ENCODE measurements at places on chromosomes 12 and 14.
A peak's percentile ranks its signal among the peaks of the same experiment; 100 is the strongest.

DNA sequence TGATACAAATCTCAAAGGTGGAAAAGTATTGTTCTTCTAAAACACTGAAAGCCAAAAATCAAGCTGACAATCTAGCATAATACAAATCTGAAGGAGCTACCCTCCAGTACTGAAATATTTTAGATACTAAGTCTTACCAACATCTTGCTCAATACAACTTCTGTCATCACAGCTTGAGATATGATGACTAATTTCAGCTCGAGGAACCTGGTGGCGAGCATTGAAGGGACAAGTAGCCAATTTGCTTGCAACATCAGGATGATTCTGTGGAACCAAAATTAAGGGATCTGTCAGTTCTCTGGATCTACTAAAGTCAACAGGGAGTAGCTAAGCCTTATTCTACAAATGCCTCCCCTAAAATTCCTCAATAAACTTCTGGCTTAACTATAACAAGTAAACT lies 10.4 kb downstream of the GTSF1 start:
- no peak for DNase-seq

DNA sequence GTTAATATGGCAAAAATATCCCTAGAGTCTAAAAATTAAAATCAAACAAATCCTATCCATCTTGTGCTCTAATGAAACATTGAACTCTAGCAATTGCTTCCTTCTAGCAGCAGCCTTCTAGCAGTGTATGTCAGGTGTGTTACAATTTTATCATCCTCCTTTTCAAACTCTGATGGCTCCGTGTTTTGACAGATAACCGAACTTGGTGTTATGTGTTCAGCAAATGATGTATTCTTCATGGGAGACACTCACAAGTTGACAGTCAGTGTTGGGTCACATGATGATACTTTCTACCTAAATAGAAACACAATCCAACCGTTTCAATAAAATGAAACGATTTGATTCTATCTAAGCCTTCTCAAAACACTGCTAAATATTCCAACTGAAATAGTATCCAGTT lies 525.3 kb upstream of the NOVA1 start:
- no peak for DNase-seq

GRCh38 chr12:108063192-108063591 lies 65.9 kb upstream of the WSCD2 start:
- DNase-seq, result peak; percentile 16

- no peak for DNase-seq
Observed at GRCh38 chr12:47891356-47891755, 13.4 kb downstream of the VDR start.

- no peak for DNase-seq
Observed at GRCh38 chr12:112164011-112164660, 38.8 kb downstream of the TRAFD1 start.

DNA sequence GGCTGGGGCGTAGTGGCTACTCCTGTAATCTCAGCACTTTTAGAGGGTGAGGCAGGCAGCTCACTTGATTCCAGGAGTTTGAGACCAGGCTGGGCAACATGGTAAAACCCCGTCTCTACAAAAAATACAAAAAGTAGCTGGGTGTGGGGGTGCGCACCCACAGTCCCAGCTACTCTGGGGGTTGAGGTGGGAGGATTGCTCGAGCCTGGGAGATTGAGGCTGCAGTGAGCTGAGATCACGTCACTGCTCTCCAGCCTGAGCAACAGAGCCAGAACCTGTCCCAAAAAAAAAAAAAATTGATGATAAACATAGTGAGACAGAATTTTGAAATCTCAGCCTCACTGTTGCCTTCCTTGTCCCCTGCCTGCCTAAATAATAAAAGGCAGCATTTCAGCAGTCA lies 40.0 kb downstream of the PTPN11 start:
- DNase-seq, result no peak

GRCh38 chr14:105223260-105223659 lies 25.1 kb upstream of the BTBD6 start:
- no peak for DNase-seq

GRCh38 chr14:65470404-65470880 lies 57.9 kb downstream of the FUT8 start:
- no peak for DNase-seq

DNA sequence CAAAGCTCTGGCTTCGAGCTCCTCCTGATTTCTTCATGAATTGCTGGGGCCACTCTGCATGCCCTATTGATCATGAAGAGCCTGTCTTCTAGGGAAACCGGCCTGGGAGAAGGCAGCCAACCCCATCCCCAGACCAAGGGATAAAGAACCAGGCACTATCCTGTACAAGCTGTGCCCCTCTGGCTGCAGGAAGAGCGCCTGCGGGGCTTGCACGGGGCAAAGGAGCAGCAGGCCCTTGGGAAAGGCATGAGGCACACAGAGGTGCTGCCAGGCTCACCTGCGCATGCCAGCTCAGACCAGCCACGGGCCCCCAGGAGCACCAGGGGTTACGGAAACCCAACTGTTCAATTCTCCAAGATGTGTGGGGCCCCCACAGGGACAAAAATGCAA lies 2.1 kb downstream of the ITPK1 start:
- peak; percentile 9 for DNase-seq

- DNase-seq, result no peak
Observed at GRCh38 chr12:66848967-66849366, 170.1 kb upstream of the GRIP1 start.

GRCh38 chr12:112551681-112552080 lies 132.9 kb downstream of the PTPN11 start:
- no peak for DNase-seq

GRCh38 chr14:63770187-63770807 lies 42.4 kb upstream of the SGPP1 start:
- peak; percentile 39 for DNase-seq

- DNase-seq, result no peak
Observed at GRCh38 chr12:118465706-118466105, 89.4 kb downstream of the SUDS3 start.

DNA sequence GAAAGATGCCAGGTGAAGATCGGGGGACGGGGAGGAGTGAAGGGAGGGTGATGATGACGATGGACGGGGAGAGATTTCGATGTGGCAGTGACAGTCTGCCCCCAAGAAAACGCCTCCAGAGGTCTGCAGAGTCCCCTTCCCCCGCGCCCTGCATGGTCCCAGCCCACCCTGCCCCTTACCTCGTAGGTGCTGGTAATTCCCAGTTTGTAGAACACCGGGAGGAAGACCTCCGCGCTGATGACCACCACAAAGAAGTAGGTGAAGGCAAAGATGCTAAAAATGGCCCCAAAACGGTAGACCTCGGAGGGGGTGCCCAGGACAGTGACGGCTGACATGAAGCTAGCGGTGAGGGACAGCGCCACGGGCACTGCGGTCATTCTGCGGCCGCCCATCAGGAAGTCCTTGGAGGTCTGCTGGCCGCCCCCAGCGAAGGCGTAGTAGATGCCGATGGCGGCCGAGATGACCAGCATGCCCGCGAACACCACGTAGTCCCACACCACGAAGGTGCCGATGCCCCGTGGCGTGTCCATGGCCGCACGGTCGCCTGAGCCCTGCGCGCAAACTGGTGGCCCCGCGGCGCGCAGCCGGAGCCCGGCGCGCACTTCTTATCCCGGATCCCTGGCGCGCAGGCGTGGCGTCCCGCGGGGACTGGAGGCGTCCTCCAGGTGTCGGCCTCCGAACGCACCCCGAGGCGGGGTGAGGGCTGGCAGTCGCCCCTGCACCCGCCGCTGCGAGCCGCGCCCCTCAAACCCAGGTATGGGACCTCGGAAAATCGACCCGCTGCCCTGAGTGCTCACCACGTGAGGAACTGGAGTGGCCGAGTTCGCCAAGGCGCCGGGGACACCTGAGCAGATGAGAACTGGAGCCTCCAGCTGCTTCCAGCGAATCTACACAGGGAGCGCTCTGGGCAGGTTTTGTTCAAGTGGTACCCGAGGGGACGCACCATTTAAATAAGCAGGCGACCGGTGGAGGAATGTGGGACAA lies at the start of gene SLC5A8:
Gene SLC5A8 (minus strand): TSS at position 920 of the 984 bp plus-strand sequence. CDS start 390 bp downstream, at position 530.
- no peak for DNase-seq

DNA sequence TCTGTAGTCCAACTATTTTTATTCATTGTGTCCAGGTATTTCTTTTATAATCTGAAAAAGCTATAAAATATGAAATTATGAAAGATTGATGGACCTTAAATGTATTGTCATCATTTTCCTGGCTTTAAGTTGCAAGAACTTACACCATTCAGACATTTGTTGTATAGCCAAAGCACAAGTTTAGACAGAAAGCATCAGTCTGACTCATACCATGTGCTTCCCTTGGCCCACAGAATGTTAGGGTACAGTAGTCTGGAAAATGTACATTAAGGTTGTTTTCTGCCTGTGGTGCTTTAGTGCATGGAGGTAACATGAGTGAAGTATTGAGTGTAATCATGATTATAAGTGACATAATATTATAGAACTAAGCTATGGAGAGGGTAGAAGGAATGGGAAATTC lies 1002.5 kb downstream of the BCL11B start:
- DNase-seq, result no peak

- no peak for DNase-seq
Observed at GRCh38 chr14:69059658-69060623, 80.8 kb upstream of the ACTN1 start.

GRCh38 chr12:79183003-79183402 lies 318.4 kb downstream of the SYT1 start:
- DNase-seq, result no peak

DNA sequence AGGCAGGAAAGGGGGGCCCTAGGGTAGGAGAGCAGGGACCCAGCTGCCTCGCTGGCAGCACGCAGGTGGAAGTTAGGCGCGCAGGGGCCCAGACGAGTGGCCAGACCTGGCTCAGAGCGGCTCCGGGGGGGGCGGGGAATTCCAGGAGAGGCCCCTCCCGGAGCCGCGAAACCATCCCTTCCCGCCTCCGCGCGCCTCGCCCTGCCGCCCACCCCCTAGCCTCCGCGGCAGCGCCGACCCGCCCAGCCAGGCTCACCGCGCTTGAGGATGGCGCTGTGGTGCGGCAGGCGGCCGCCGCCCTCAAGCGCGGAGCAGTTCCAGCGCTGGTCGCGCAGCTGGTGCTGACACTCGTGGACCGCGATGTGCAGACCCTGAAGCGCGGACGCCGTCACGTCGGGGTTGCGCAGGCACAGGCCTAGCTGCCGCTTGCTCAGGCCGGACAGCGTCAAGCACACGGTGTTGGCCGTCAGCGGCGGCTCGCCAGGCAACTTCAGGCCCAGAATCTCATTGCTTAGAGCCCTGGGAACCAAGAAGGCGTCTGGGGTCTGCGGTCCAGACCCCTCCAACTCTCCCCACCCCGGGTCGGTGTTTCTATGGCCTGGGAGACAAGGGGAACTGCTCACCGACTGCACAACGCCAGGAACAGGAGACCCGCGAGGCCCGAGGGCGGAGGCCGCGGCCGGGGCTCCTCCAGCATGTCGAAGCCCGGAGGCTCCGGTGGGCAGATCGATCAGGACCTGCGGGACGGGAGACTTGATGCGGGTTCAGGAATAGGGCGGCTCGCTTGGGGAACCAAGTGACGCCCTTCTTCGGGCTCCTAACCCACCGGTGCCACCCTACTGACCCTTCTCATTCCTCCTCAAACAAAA lies 1.5 kb downstream of the WNT10B start:
- DNase-seq, result no peak

DNA sequence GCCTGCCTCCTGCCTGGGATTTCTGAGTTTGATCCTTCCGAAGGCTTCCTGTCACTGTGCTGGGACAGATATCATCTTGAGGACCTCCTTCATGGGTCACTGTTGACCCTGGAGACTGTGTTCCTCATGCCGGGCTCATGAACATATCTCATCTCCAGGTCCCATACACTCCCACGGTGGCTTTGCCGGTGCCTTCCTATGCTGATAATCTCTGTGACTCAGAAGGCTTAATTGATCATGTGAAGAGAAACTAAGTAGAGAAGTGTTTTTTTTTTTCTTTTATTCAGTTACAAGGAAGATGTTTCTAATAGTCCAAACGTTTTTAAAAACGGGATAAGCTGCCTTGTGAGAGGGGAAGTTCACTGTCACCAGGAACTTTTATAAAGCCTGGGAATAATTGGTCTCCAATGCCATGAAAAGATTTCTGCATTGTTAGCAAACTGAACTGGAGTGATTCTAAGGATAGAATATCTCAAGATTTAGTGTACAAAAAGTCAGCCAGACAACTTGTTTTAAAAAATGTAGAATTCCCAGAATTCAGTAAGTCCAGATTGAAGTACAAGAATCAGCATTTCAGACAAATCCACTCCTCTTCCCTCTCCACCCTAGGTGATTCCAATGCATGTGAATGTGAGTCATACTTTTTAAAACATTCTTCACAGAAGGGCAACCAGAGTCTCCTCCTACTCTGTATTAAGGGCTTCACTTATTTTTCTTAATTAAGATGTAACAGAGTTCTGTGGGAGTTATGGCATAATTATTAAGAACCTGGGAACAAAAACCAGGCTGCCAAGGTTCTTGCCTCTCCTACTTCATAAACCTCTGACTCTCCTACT lies 139.8 kb upstream of the LGR5 start:
- no peak for DNase-seq

DNA sequence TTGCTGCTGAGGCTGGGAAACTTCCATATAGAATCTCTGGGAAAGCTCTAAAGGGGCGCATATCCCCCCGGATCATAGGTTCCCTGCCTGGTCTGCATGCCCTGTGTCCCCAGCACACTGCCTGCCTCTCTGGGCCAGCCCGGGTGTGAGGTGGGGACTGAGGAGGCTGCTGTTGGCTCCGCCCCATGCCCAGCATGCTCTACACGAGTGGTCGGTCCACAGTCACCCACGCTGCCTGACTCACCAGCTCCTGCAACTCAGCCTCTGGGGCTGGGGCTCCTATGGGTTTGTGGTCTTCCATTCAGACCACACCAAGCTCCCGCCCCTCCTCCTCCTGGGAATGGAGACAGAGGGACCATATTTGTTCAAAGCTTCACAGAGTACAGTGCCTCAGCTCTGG lies 88.5 kb upstream of the ANO2 start:
- DNase-seq, result no peak

DNA sequence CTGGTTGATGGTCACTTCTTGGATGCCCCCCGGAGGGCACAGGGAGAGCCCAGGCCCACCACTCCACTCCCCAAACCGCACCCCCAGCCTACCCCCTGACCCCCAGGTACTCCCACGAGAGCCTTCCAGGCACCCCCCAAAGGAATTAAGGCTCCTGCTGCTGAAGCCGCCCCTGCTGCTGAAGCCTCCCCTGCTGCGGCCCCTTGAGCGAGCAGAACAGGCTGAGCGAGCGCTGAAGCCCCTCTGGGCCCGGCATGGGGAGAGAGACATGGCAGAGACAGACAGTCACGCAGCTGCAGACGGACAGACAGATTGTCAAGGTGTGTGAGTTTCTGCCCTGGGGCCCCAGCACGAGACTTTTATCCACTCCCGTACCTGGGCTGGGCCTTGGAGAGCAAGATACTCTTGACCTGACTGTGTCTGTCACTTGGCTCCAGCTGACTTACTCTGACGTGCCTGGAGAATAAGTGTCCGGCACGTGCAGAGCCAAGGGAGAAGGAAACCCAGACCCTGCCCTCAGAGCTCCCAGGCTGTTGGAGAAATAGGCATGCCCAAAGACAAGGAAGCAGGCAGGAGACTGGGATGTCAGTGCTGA lies at the start of gene KRT78:
Gene KRT78 (minus strand): TSS at position 334 of the 595 bp plus-strand sequence. CDS start 64 bp downstream, at position 270.
- no peak for DNase-seq

Data from activated naive CD4-positive, alpha-beta T cell treated with anti-CD3 and anti-CD28 coated beads, Interleukin-2, amount 50 U/mL, for 72 hours (primary cell).